Inflammatory macrophage treated with lipopolysaccharide for 1 hour (primary cell): ENCODE measurements at places on chromosomes 5 and 9.
A peak's percentile ranks its signal among the peaks of the same experiment; 100 is the strongest.

- peak; percentile 90 for DNase-seq
Observed at GRCh38 chr5:36606428-36607113, at the start of gene SLC1A3. Gene SLC1A3, plus strand, starts transcription at chr5:36606606. Its CDS starts 1,818 bp downstream, at chr5:36608424.

GRCh38 chr9:132546148-132547051 is 36.0 kb upstream of the BARHL1 start:
- DNase-seq, result no peak

GRCh38 chr9:12554636-12555035 is 138.5 kb upstream of the TYRP1 start:
- no peak for DNase-seq

DNA sequence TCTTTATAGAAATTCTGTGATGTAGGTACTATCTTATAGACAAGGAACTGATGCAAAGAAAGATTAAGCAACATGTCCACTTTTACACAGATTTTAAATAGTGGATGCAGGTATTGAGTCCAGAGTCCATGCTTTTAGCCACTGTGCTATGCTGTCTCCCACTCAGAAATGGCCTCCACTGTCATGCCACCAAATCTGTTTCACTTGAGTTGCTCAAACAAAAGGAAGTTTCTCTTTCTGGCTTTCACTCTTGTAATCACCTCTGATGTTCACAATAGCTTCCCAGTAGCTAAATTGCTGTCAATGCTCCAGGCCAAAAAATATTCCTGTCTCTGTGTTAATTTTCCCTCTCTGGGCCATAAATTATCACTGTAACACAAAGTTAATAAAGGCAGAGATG is 77.0 kb upstream of the RASA1 start:
- DNase-seq, result peak; percentile 19

- peak; percentile 51 for DNase-seq
Observed at GRCh38 chr5:122723606-122724352, 51.1 kb upstream of the SNX2 start.

- DNase-seq, result no peak
Observed at GRCh38 chr9:120528829-120529228, 51.1 kb downstream of the CDK5RAP2 start.

DNA sequence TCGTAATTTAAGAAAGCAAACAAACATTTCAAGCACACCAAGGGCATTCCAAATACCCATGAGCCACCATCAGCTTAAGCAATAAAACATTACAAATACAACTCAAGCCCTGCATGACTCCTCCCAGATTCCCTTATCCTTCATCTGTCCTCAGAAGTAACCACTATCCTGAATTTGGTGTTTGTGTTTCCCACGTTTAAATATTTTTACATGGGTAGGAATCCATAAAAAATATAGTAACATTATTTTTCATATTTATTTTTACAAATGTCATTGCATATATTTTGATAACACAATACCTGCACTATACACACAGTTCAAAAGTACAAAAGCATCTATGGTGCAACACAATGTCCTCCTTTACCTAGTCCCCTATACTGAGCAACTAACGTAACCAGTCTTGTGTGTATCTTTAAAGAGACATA is 6.4 kb downstream of the PRKAA1 start:
- DNase-seq, result no peak

GRCh38 chr9:131714161-131714646 is 25.7 kb downstream of the RAPGEF1 start:
- DNase-seq, result no peak

DNA sequence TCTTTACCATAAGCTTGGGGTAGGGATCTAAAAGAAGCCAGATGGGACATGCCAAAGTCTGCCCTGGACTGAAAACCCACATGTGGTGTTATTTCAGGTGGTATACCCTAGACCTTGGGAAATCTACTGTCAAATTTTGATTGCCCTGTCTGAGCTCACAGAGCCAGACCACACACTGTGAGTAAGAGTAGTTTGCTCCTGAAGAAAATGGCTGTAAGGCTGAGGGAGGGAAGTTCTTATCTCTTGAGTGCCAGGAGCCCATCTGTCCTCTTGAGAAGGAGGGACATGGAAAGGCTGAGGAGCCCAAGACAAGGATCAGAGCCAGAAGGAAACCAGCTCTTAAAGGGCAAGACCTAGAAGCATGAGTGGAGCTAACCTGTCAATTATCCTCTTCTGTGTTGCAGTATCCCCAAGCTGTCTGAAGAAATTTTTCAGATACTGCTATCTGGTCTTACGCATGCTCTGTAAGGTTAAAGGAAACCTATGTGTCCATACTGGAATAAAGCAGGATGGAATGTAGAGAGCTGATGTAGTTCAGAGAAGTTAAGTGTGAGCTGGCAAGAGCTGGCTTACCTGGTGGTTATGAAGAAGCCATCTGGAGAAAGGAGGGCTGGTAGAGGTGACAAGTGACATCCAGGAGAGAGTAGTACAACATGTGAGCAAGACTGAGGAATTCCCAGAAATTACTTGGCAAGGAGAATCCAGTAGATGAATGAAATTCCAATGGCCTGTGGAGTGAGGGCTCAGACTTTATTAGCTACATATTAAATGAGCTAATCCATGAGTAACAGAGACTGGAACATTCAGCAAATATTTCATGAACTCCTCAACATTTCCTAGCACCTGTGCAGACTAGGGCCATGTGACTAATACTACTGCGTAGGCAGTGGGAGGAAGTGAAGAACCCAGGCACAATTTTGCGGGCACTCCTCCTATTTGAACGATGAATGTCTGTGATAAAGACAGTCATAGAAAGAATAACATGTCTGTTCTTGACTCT is 389.1 kb upstream of the KIF2A start:
- DNase-seq, result no peak

GRCh38 chr9:101737705-101738565 is 512 bp downstream of the GRIN3A start:
- no peak for DNase-seq

- DNase-seq, result no peak
Observed at GRCh38 chr5:141040093-141040770, 10.9 kb upstream of the PCDHB1 start.

- no peak for DNase-seq
Observed at GRCh38 chr5:67465537-67466207, 269.1 kb upstream of the CD180 start.

GRCh38 chr5:135448071-135448739 is 1.1 kb upstream of the DCANP1 start:
- no peak for DNase-seq

- no peak for DNase-seq
Observed at GRCh38 chr9:76219560-76220151, 174.6 kb downstream of the RFK start.

DNA sequence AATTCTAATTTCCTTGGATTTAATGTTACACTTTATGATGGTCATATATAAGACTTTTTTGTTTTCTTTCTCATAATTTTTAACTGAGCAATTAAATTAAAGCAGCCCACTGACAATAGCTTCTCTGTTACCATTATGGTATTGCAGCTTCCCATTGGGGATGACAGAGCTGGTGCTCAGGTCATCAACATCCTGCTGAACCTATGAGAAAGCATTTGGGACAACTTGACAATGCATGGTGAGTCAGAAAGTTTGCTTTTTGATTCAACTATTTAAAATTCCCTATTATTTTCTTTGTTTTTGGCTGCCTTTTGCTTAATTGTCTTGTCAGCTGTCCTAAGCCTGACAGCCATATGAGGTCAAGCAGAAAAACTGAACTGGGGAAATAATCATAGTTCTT is 487.4 kb upstream of the RIOK2 start:
- DNase-seq, result no peak

- DNase-seq, result no peak
Observed at GRCh38 chr9:127526655-127527559, 75.6 kb downstream of the LRSAM1 start.

DNA sequence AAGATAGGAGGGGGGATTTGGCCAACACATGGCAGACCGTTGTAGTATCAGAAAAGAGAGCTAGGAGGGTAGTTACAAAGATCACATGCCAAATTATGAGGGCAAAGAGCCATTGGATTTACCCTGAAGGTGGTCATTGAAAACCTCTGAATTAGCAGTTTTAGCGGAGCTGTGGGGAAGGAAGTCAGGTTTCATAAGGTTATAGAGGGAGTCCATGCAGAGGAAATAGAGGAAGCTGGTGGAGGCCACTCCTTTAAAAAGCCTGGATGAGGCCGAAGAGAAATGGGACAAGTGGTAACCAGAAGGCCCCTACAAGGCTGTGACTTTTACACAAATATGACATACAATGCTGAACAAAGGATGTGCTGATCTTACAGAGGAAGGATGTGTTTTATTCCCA is 13.2 kb downstream of the DOCK8 start:
- DNase-seq, result peak; percentile 62

- peak; percentile 80 for DNase-seq
Observed at GRCh38 chr9:83981126-83981871, 694 bp downstream of the RMI1 start.

- peak; percentile 38 for DNase-seq
Observed at GRCh38 chr5:112930082-112930344, 8.0 kb upstream of the REEP5 start.

DNA sequence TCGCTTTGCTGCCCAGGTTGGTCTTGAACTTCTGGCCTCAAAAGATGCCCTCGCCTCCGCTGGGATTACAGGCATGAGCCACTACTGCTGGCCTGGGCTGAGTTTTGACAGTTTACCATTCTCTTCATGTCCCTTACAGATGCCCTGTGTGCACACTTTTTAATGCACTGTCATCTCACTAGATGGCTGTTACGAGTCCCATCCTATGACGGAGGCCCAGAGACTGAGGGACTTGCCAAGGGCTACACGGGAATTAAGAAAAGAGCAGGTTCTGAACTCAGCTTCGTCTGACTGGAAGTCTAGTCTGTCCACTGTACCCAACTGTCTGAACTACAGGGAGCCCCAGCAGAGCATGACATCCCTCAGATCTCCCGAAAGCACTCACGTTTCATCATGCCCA is 63.9 kb downstream of the ARHGEF37 start:
- DNase-seq, result no peak

DNA sequence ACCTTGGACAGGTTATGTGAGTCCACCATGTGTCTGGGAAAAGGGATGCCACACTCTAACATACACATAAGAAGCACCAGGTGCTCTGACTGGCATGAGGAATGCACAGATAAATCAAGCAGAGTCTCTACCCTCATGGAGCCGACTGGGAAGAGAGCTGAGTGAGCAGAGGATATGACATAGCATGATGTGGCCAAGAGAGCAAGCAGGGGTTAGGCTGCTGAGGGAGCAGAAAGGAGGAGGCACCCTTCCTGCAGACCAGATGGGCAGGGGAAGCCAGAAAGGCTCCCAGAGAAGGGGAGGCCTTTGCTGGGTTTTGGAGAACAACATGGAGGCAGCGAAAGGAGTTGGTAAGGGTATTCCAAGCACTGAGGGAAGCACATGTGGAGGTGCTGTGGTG is 223.1 kb downstream of the GNA14 start:
- no peak for DNase-seq

DNA sequence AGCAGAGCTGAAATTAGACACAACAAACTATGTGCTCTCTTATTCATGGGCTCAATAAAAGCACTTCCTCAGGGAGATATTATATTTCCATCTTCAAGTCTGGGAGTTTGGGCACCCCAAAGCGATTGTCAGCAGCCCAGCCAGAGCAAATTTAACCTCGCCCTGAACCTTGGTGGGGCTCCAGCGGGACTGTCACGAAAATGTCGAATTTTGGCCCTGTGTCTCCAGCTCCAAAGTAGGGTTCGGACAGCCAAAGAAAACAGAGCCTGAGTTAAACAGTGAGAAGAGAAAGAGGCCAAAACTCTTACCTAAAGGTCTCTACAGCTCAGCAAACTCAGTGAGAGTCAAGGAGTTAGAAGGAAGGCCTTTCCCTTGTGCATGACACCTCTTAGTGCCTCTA is 432.9 kb downstream of the SPATA31D1 start:
- DNase-seq, result no peak

- no peak for DNase-seq
Observed at GRCh38 chr5:141636106-141636412, 590 bp downstream of the HDAC3 start.

GRCh38 chr5:123699571-123699970 is 187.6 kb downstream of the CSNK1G3 start:
- no peak for DNase-seq

GRCh38 chr9:110048976-110049698 is 158.8 kb downstream of the C9orf152 start:
- DNase-seq, result no peak

DNA sequence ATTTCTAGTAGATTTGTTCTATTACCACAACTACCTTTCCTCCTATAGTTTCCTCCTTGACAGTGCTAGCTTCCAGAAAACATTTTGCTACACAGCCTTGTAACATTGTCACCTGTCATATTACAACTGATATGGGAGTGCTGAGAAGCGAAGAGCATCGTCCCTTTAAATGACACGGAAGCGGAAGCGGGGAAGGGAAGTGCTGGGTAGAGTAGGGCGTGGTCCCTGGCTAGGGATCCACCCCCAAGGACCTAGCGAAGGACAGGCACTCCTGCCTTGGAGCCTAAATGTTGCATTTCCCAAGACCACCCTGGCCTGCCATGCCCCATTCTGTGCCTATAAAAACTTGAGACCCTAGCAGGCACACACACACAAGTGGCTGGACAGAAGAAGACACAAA is 57.4 kb upstream of the RANBP6 start:
- peak; percentile 38 for DNase-seq
